ENCODE measurements at places on chromosomes 7 and 10.

GRCh38 chr10:79562135-79562756 is 2.0 kb upstream of the SFTPA2 start:
- DNase-seq: peak; percentile 35

DNA sequence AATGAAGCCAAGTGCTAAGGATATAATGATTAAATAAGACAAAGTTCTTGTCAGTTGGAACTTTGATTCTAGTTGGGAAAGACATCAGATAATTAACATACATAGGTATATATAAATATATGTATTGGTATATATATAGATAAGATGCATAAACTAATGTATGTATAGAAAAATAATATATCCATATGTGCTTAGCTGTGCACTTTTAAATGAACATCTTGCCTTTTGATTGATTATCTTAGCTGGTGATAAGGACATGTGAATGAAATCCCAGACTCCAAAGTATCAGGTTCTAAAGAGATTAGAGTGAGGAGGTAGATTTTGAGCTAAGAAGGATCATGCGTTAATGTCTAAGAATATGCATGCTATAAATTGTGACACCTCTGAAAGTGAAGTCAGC is 357.6 kb downstream of the GFRA1 start:
- DNase-seq: no peak

- DNase-seq: no peak
Observed at GRCh38 chr7:54955296-54955695, 63.5 kb upstream of the EGFR start.

- no peak for DNase-seq
Observed at GRCh38 chr10:102410429-102411073, 8.0 kb downstream of the PSD start.

DNA sequence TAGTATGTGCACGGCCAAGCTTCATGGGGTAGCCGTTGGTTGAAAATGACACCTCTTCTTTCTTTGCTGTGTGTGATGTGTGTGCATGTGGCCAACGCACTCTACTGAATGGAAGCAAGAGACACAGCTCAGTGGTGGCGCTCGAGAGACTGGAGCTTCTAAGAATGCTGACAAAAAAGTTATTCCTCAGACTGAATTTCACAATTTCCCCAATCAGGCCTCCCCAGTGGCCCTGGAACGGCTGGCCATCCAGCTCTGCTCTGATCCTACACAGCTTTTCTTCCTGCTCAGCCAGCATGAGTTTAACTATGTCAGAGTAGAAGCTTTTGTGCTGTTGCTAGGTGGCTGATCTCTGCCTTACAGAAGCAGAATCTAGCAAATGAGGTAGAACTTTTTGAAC is 186.7 kb upstream of the PLXDC2 start:
- DNase-seq: no peak

DNA sequence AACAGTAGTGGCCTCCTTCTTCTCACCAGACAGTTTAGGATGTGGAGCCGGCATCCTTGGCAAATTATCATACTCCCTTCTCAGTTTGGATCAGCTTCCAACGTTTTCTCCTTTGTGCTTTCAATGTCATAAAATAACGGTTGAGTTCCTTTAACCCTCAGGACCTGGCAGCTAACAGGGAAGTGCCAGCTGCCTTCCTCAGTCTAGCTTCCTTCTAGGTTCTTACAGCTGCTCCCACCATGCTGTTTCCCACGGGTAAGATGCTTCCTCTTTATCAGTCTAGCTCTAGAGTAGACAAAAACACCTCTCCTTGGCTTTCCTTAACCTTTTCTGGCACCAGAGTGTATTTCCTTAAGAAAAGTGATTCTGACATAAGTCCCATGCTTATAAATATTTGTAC is 33.2 kb downstream of the BLVRA start:
- no peak for DNase-seq
